ENCODE measurements at places on chromosomes 16 and 17. TPM values are rescaled to one million over a fixed set of nuclear protein-coding genes. Genes with fewer than 3 reads are reported as not detected.
A peak's percentile ranks its signal among the peaks of the same experiment; 100 is the strongest.

GRCh38 chr17:17073030-17073564 lies 30.8 kb downstream of the MPRIP start:
- DNase-seq = no peak

DNA sequence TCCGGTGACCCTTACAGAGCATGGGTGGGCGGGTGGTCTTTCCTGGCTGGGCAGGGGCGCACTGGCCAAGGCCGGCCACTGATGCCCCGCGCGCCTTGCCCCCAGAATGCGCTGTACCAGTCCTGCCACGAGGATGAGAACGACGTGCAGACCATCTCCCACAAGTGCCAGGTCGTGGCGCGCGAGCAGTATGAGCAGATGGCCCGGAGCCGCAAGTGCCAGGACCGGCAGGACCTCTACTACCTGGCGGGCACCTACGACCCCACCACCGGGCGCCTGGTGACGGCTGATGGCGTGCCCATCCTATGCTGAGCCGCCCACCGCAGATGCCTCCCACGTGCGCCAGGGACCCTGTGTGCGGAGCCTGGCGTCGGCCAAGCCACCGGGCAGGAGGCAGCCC lies 49.1 kb downstream of the ACTG1 start:
- no peak for DNase-seq

DNA sequence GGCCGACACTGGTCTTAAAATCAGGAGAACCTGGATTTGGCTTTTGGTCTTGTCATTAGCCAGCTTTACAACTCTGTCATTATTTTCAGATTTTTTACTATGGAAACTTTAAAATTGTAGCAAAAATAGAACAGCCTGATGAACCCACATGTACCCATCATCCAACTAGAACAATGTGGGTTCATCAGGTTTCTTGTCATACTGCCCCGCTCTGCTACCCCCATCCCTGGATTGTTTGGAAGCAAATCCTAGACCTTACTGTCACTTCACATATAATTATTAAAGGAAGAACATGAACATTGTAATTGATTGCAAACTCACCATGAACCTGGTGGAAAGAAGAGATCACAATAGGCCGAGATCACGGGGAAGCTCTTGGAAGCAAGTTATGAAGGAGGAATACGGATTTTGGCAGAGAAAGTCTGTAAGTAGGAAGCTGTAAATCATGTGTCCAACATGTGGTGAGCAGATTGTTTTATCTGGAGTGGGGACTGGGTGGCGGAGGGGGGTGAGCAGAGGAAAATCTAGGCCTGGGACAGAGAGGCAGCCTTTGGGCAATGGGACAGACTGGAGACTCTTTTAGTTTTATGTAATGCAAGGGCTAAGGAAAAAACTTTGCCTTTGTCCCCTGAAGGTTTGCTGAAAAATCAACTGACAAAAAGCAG lies 67.0 kb downstream of the PITPNC1 start:
- DNase-seq = peak; percentile 34

- no peak for DNase-seq
These were observed 24.9 kb downstream of the MLYCD start for GRCh38 chr16:83923581-83924365.

DNA sequence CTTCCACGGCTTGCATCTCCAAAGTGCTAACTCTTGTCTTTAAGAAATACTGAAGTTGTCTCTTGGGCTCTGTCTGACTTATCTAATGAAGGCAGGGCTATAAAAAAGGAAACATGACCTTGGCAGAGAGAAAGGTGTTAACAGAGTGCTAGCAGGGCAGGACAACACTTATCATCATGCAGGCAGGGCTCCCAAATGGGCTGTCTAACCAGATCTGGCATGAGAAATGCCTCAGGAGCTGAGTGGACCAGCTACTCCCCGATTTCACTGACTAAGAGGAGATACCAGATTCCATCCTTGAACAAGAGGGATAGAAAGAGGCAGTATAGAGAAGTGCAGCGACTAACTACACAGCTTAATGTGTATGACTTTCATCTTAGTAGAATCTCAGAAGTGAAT lies 32.6 kb downstream of the PMP22 start:
- DNase-seq = peak; percentile 68

DNA sequence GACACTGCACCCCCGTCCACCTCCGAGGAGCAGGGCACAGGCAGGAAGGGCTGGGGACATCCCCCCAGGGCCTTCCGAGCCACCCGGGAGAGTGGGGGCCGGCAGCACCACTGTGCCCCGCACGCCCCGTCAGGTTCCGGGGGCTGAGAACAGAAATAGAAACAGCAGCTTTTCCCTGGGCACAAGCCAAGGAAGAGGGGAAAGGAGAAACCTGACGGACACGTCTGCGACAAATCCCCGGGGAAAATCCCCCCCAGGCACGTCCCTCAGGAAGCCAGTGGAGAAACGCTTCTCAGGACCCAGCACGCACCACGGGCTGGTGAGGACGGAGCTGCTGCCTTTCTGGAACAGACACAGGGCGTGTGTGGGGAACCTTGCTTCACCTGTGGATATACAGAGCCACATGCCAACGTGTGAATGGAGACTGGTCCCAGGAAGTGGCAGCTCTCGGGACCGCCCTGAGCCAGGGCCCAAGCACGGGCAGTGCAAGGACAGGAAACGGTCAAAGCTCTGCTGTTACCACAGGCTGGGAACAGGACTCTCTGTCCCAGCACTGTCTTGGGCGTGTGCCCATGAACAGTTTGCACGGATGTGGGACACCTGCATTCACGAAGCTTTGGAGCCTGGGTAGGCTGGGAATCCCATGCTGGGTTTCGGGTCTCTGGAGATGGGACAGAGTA lies 1.2 kb upstream of the TMEM204 start:
- peak; percentile 58 for DNase-seq

- DNase-seq = no peak
These were observed 531 bp upstream of the CDH8 start for GRCh38 chr16:62036802-62037135.

- peak; percentile 40 for DNase-seq
These were observed 61.4 kb downstream of the ZNF18 start for GRCh38 chr17:11935734-11936406.

The RCVRN gene
- total RNA-seq = not detected

The PRAC2 gene
- total RNA-seq = not detected

- no peak for DNase-seq
These were observed 81.6 kb upstream of the XYLT1 start for GRCh38 chr16:17552351-17552750.

Data from GM23248 (cell line).